H1 (cell line): ENCODE measurements at places on chromosomes 6 and 20.

DNA sequence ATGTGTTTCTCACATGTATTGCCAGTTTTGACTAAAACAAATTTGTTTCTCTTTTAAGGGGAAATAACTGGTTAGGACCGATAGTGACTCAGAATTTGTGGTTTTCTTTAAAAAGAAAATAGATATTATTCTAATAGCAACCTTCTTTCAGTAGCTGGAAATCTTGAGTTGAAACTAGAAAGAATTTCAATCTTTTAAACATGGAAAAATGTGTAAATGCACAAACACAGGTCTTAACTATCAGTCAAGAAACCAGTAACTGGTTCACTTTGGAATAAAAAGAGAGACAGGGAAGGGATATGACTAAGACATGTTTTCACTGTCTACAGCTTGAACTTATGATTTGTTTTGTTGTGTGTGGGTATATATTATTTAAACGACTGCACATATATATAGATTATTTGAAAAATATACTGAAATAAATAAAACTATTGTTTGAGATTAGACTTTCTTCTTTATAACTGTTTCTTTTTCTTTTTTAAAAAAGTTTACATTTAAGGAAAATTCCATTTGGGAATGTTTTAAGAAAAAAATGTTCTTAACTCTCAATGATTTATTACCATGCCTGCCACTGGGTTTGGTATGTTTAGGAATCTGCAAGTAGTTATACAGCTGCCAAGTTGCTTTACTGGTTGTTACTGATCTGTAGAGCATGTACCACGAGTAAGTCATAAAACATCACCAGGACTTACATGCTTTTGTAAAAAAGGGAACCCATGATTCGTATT, 753.3 kb upstream of the MARCKS start:
- H3K36me3 ChIP-seq, result no peaks in the 10 kb centered on the region
- no peaks in the 10 kb centered on the region for H3K27me3 ChIP-seq
- H3K4me1 ChIP-seq, result no peaks in the 10 kb centered on the region
- H3K4me3 ChIP-seq, result no peak overlapping the region
- DNase-seq, result no peak

DNA sequence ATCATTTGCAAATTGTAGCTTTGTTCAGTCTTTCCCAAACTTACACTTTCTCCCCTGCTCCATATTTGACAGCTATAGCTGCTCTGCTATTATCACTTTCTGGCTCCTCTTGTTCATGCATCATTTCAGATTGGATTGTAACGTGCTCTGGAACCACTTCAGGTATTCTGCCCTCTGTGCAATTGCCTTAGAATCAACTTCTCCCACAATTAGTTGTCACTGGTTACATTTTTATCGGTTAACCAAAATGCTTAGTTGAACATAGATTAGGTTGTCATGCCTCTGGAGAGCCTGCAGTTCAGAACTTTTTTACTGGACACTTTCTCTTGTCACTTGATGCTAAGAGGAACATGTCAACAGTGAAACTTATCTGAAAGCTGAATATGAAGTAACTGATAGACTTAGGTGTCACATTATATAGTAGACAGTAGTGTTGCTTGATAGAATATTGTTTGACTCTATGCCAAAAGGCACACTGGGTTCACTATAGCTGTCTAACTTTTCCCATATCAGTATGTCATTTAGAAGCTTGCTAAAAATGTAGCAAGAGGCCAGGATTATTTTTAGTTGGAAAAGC, 127.7 kb upstream of the PTPRK start:
- H3K27ac ChIP-seq, result no peak overlapping the region
- no peaks in the 10 kb centered on the region for H3K4me1 ChIP-seq

- H3K4me3 ChIP-seq, result no peak overlapping the region
- no peak for DNase-seq
- peaks cover 2% of the 10 kb centered on the region; the same call in 1 of the 2 replicates for H3K4me1 ChIP-seq
These were observed 89.6 kb upstream of the DOK5 start for GRCh38 chr20:54385746-54386145.

GRCh38 chr6:7904654-7905319, 5.8 kb downstream of the TXNDC5 start:
- peaks cover 7% of the 10 kb centered on the region; the same call in 1 of the 2 replicates for H3K4me1 ChIP-seq
- H3K27ac ChIP-seq, result no peak overlapping the region
- H3K4me3 ChIP-seq, result no peak overlapping the region
- no peak for DNase-seq
- no peaks in the 10 kb centered on the region for H3K27me3 ChIP-seq

GRCh38 chr6:56851541-56852259, 103.2 kb upstream of the BEND6 start:
- no peaks in the 10 kb centered on the region for H3K27me3 ChIP-seq
- DNase-seq, result no peak
- peaks cover 14% of the 10 kb centered on the region for H3K4me1 ChIP-seq
- H3K36me3 ChIP-seq, result no peaks in the 10 kb centered on the region
- no peak overlapping the region for H3K27ac ChIP-seq

DNA sequence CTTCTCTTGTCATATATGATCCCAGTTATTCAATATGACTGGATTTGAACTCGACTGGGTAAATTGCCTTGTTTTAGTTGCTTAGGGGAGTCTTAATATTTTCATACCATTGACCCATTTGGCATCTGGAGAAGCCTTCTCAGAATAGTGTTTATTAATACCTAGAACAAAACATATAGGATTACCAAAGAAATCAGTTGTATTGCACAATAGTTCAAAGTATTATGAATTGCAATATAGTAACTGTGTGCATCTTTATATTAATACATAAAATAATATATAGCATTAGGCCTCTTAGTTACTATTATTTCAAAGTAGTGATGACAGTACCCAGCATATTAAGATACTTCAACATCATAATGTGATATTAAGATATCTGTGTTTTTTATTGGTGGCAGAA, 177.8 kb downstream of the PLCB4 start:
- H3K4me3 ChIP-seq, result no peak overlapping the region
- no peaks in the 10 kb centered on the region for H3K27me3 ChIP-seq
- H3K36me3 ChIP-seq, result no peaks in the 10 kb centered on the region

GRCh38 chr6:85644279-85644762, 1.6 kb upstream of the SYNCRIP start:
- DNase-seq, result no peak
- peak overlapping the region; percentile 95 for H3K27ac ChIP-seq
- peaks cover 5% of the 10 kb centered on the region for H3K36me3 ChIP-seq
- H3K27me3 ChIP-seq, result no peaks in the 10 kb centered on the region; the same call in 1 of the 2 replicates
- H3K4me3 ChIP-seq, result peak overlapping the region; percentile 62

GRCh38 chr20:49562311-49563014, 5.5 kb downstream of the PTGIS start:
- DNase-seq, result peak; percentile 65
- H3K27me3 ChIP-seq, result no peaks in the 10 kb centered on the region

- DNase-seq, result no peak
- H3K4me1 ChIP-seq, result no peaks in the 10 kb centered on the region; the same call in 1 of the 2 replicates
- H3K36me3 ChIP-seq, result peaks cover 7% of the 10 kb centered on the region; the same call in 1 of the 2 replicates
- no peaks in the 10 kb centered on the region for H3K27me3 ChIP-seq
- H3K27ac ChIP-seq, result no peak overlapping the region
These were observed 9.8 kb downstream of the FOXO3 start for GRCh38 chr6:108570517-108570916.

GRCh38 chr6:117482240-117483003, at the start of gene DCBLD1:
Gene DCBLD1 (plus strand): TSS chr6:117482674. CDS start chr6:117482782, 108 bp downstream.
- peaks cover 3% of the 10 kb centered on the region; the same call in 1 of the 2 replicates for H3K36me3 ChIP-seq
- H3K27me3 ChIP-seq, result no peaks in the 10 kb centered on the region
- peaks cover 10% of the 10 kb centered on the region for H3K4me1 ChIP-seq
- H3K27ac ChIP-seq, result no peak within 1 kb of the TSS
- DNase-seq, result peak; percentile 80
- peak within 1 kb of the TSS; percentile 96 for H3K4me3 ChIP-seq

- no peak for DNase-seq
- H3K4me1 ChIP-seq, result no peaks in the 10 kb centered on the region
- no peaks in the 10 kb centered on the region for H3K36me3 ChIP-seq
- H3K27ac ChIP-seq, result no peak overlapping the region
- no peak overlapping the region for H3K4me3 ChIP-seq
These were observed 103.9 kb downstream of the EPM2A start for GRCh38 chr6:145631374-145631773.
